ENCODE measurements at places on chromosomes 1 and 21. TPM values are rescaled to one million over a fixed set of nuclear protein-coding genes. Genes with fewer than 3 reads are reported as not detected.

Gene CRNN
- 3.0 TPM for polyA plus RNA-seq

Gene DLGAP3
- not detected for polyA plus RNA-seq

Gene SLC22A15
- 4.4 TPM for polyA plus RNA-seq

Gene ZSWIM5
- 0.25 TPM for polyA plus RNA-seq

Gene KRTAP19-3
- polyA plus RNA-seq, result not detected

Gene PGBD5
- polyA plus RNA-seq, result 0.31 TPM

Gene HSD3B2
- polyA plus RNA-seq, result not detected

Gene PLPPR4
- polyA plus RNA-seq, result not detected

Gene C1orf185
- not detected for polyA plus RNA-seq

All from aorta (tissue), 5 donors.